Astrocyte of the spinal cord (primary cell): ENCODE measurements at places on chromosomes 5 and 9.

DNA sequence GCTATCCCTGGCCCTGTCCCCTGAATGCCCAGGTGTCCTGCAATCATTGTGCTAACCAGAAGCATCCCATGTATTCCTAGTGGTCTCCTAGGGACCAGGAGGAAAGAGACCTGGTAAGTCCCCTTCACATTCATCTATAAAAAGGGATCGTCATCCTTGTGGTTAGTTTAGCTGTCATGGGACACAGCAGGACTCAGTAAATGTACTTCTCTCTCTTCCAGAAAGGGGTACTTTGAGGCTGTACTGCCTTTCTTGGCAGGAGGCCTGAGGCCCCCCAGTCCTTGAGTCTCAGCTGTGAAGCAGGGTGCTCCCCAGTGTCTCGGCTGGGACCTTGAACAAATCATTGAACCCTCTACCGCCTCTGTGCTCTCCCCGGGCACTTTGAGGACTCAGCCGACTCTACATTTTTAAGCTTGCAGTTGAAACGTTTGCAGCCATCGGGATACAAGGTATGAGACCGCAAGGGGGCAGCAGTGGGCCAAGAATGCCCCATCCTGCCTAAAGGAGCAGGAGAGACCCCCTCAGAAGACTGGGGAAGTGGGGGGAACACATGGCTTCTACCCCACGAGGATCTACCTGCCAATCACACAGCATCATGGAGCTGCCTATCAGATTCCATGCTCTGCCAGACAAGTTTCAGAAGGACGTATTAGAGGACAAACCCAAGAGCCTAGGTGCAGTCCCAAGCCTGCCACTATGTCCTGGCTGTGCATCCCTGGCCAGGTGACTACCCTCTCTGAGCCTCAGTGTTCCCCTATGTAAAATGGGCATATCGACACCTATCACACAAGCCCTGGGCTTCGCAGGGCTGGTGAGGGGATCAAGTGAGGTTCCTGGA lies 2.4 kb upstream of the PHYKPL start:
- peak; percentile 61 for DNase-seq

- peak; percentile 80 for DNase-seq
These were observed 21.2 kb upstream of the LOX start for GRCh38 chr5:122099060-122099790.

GRCh38 chr9:12554636-12555035 lies 138.5 kb upstream of the TYRP1 start:
- DNase-seq, result peak; percentile 12

DNA sequence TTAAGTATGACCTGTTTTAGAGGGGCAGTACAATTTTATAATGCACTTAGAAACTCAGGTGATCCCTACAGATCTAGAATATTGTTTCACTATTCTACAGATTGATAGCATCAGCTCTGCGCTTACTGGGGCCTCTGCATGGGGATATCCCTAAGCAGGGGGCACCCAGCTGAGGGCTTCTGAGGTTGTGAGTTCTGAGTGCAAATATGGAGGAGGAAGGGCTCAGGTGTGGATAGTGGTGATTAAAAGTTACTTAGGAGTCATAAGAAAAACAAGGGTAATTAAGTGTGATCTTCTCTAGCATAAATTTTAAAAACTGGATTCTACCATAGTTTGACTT lies 274.4 kb downstream of the EFNA5 start:
- no peak for DNase-seq

DNA sequence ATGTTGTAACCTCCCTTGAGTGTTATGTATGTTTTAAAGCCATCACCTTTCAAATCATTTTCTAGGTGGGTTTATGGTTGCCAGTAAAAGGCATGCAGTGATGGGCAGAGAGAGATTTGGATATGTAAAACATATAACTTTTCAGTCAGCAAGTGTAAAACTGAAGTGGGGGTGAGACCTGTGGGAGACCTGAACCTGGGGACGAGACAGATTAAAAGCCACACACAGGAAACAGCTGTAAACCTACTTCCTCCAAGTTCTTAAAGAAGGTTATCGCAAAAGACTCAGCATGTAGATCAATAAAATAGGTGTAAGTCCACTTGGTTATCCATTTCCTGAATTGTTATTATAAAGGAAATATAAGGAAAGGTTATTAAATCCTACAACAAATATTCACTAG lies 76.6 kb downstream of the YIPF5 start:
- DNase-seq, result no peak

DNA sequence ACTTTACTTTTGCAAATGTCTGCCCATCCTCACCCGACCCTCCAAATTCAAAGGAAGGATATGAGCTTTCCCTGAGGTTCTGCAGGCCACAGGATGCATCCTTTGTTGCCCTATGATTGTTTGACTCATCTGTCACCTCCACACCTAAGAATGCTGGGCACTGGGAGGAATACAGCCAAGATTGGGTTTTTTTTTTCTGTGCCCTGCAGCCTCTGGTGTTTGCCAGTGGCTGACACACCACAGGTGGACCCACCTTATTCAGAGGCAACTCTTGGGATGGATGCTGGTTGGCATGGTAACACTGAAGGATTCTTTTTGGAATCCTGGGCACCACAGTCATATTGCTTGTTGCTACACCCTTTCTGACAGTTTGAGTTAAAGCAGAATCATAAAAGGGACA lies 29.7 kb downstream of the C9orf152 start:
- no peak for DNase-seq

GRCh38 chr5:4977416-4978110 lies 162.6 kb upstream of the ADAMTS16 start:
- peak; percentile 12 for DNase-seq

GRCh38 chr9:12502520-12502919 lies 190.7 kb upstream of the TYRP1 start:
- DNase-seq, result no peak

DNA sequence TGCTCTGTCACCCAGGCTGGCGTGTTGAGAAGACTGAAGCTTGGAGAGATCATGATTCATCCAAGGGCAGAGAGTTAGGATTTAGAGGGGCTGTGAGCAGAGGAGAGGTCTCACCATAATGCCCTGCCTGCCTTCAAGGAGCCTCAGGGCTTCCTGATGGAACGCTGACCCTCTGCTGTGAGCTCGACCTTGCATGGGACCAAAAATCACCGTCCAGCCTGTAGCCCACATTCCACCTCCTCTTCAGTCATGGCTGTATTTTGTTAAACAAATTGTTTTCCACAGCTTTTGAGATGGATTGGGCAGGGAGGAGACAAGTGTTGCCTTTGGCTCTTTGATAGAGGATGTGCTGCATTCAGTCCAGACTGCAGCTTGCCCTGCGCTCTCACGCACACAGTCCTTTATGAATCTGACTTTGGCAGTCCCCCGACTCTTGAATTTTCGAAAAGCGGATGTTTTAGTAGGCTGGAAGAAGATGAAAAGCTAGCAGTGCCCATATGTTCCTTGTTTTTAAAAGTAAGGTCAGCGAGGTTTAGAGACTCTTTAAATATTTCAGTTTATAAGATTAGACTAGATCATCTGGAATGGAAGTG lies 79.5 kb downstream of the MVB12B start:
- no peak for DNase-seq

DNA sequence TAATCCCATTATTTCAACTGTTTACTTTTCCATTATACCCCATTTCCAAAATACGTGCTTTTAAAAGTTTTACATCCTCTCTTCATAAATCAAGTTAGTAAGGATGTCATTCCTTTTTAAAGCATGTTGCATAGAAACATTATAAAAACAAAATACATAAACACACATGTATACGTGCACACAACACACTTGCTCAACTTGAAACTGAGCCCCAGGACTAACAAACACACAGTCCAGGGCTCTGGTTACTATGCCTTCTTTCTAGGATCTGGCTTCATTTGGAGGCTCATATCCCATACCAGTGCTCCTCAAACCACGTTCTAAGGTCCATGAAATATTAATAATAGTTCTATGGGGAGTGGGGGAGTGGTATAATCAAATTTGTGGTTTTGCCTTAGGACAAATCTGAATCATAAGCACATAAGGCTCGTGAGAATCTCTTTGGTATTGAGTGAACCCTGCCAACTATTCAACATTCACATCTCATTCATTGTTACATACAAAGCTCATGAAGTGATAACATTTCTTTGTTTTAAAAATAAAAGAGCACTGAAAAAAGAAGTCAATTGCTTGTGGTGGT lies 55.2 kb downstream of the NFIB start:
- no peak for DNase-seq

- DNase-seq, result no peak
These were observed 158.5 kb downstream of the RGS3 start for GRCh38 chr9:113621980-113622379.

GRCh38 chr5:124741711-124742496 lies 4.5 kb downstream of the ZNF608 start:
- peak; percentile 94 for DNase-seq

DNA sequence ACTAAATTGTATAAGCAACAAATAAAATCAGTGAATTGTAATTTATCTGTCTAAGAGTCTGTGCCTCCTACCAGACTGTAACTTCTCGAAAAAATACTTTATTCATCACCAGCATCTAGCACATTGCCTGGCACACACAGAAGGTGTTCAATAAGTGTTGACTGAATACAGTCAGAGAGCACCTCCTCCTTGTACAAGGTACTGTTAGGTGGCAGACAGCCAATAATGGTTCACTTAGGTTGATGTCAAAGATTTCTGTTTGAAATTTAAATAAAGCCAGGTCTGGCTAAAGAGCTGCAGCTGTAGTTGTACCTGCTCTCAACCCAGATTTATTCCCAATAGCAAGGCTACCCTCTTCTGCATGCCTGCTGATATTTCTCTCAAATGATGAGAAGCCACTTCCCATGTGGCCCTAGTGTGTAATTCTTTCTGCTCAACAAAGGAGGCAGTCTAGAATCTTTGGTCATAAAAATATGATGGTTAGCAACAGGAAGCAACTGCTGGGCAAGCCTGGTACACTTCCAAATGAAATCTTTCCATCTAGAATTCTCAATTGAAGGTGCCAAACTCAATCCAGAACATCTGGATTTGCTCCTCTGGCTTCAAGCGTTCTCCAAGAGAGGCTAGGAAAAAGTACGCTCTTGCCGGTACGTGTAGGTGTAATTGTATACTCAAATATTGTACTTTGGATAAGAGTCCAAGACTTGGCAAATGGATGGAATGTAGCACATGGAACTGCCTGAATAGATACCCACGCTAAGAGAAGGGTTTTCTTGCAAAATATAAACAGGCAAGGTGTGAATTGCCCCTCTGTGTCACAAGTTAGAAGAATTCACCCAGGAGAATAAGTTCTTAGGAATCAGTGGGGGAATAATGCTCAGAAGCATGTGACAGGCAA lies 95.6 kb downstream of the NR6A1 start:
- no peak for DNase-seq

- DNase-seq, result no peak
These were observed 43.1 kb upstream of the NSMF start for GRCh38 chr9:137502008-137502911.

- peak; percentile 14 for DNase-seq
These were observed 997 bp downstream of the AUH start for GRCh38 chr9:91360551-91361290.

- DNase-seq, result no peak
These were observed 530 bp downstream of the BBLN start for GRCh38 chr9:128160603-128160987.

- DNase-seq, result no peak
These were observed 778 bp downstream of the FRRS1L start for GRCh38 chr9:109166171-109166770.

GRCh38 chr9:119221276-119221675 lies 148.0 kb downstream of the BRINP1 start:
- DNase-seq, result no peak

DNA sequence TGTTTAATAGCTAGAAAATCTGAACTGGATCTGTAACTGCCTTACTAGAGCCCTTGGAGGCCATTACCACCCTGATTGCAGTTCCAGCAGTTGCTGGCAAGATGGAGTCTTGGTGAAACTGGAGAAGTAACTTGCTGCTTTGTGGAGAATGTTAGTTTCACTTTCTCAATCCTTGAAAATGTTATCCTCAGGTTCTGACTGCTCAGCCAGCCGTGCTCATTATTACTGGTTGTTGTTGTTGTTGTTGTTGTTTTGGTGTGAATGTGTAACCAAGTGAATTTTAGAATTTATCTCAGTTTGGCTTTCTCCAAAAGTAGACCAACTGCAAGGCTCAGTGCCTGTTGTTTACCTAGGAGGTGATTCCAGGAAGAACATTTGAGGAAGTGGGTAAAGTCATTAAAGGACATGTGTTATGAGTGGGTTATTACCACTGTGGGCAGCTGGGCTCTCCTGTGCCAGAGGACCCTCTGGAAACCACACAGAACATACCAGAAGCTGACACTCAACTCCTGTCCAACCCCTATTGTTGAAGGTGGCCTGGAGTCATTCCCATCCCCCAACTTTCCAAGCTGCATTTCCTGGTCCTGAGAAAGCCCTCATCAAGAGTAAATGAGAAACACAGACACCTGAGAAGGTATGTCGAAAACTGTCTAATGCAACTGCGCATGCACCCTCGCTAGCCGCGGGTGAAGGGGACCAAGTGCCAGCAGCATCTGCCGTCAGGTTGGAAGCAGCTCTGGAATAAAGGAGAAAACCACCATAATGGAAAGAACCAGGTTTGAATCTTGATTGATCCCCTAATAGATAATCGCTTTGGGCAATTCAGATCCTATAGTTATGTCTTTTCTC lies 111.6 kb downstream of the CMYA5 start:
- DNase-seq, result peak; percentile 13

GRCh38 chr9:4799775-4800174 lies 7.0 kb downstream of the RCL1 start:
- no peak for DNase-seq

DNA sequence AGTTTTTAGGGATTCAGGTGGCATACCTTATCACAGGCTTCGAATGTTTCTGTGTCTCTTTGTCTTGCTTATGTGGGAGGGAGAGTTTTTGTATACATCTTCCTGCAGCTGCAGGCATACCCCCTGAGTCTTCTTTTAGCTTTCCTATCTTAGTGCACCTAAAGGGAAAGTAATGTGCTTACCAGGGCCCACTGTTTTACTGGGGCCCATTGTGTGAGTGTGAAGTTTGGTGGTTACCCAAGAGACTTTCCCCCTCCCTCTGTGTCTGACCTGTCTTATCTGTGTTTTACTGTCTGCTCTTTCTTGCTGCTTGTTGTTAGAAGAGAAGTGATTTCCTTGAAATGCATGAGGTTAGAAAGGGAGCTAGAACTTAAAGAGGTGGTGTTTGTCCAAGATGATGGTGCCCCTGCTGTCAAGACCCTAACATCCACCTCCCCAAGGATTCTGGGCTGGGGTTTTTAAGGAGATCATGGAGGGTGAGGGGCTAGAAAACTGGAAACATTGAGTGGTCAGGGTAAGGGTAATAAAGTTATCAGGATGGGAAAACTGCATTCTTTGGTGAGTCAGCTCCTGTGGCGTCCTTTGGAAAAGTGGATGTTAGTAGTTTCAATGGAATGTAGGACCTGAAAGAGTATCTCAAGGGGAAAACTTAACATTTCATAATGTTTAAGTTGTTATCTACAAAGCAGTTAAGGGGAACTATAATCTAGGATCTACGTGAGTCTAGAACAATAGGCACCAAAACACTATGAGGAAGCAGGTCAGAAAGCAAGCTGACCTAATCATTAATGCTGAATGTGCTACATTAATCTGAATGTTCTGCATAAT lies 583.5 kb upstream of the TUSC1 start:
- DNase-seq, result peak; percentile 77

- no peak for DNase-seq
These were observed 101.5 kb downstream of the ARHGEF28 start for GRCh38 chr5:73727470-73727869.

- no peak for DNase-seq
These were observed 34.4 kb downstream of the APC start for GRCh38 chr5:112772124-112772523.

GRCh38 chr9:121703014-121703734 lies 51.7 kb downstream of the DAB2IP start:
- no peak for DNase-seq

GRCh38 chr5:14534773-14535172 lies 46.8 kb upstream of the OTULINL start:
- no peak for DNase-seq

- no peak for DNase-seq
These were observed 356.9 kb downstream of the SLIT3 start for GRCh38 chr5:168944004-168944403.
